ENCODE measurements at places on chromosomes 1 and 21.
A peak's percentile ranks its signal among the peaks of the same experiment; 100 is the strongest.

- no peak for DNase-seq
Observed at GRCh38 chr1:151311589-151312331, 15.5 kb downstream of the PI4KB start.

DNA sequence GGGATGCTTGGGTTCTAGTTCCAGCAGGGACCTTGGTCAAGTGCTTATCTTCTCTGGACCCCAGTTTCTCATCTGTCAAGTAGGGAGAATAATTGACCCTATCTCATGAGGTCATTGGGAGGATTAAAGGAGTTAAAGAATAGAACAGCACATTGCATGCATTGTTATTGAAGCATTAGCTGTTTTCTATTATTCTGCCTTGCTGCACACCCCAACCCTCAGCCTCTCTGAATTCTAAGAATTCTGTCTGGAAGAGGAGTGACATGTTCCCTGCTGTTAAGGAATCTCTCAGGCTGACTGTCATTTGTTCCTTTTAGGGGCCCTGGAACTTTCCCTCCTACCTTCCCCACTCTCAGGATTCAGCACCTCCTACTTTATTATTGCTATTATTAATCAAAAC, 73.9 kb downstream of the NENF start:
- DNase-seq: no peak

- DNase-seq: peak; percentile 28
Observed at GRCh38 chr1:186899577-186899976, 70.8 kb downstream of the PLA2G4A start.

- no peak for DNase-seq
Observed at GRCh38 chr1:169128562-169128961, 22.1 kb downstream of the ATP1B1 start.

DNA sequence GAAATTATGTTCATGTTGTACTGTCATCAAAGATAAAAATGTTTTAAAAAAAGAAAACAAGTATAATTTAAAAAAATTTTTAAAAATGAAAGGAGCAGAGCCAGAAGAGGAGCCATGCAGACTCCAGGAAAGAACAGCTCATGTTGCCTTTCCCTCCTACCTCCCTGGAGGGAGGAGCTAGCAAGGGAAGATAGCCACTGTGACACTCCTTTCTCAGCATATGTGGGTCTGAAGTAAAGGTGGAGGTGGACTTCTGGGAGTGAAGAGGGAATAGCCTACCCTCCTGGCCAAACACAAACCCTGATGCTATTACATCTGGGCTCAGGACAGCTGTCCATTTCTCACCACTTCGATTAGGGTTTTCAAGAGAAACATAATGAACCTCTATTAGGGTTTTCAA, 54.2 kb downstream of the SLC2A1 start:
- no peak for DNase-seq

- DNase-seq: no peak
Observed at GRCh38 chr1:201192261-201192788, 1.7 kb downstream of the IGFN1 start.

GRCh38 chr1:178797590-178797989, 72.5 kb downstream of the RALGPS2 start:
- DNase-seq: no peak
